Activated CD4-positive, alpha-beta T cell treated with anti-CD3 and anti-CD28 coated beads, Interleukin-2, Interleukin-4, amounts not matched to agents 100 ng/mL and 50 ng/mL, durations not matched to agents 16 hours and 8 hours (primary cell): ENCODE measurements at places on chromosomes 3 and 15.
A peak's percentile ranks its signal among the peaks of the same experiment; 100 is the strongest.

- DNase-seq, result no peak
Measured at GRCh38 chr15:56042031-56042430, 48.6 kb upstream of the NEDD4 start.

- no peak for DNase-seq
Measured at GRCh38 chr15:46576646-46577395, 942.0 kb downstream of the SQOR start.

- DNase-seq, result no peak
Measured at GRCh38 chr3:162122405-162122804, 625.8 kb downstream of the OTOL1 start.

DNA sequence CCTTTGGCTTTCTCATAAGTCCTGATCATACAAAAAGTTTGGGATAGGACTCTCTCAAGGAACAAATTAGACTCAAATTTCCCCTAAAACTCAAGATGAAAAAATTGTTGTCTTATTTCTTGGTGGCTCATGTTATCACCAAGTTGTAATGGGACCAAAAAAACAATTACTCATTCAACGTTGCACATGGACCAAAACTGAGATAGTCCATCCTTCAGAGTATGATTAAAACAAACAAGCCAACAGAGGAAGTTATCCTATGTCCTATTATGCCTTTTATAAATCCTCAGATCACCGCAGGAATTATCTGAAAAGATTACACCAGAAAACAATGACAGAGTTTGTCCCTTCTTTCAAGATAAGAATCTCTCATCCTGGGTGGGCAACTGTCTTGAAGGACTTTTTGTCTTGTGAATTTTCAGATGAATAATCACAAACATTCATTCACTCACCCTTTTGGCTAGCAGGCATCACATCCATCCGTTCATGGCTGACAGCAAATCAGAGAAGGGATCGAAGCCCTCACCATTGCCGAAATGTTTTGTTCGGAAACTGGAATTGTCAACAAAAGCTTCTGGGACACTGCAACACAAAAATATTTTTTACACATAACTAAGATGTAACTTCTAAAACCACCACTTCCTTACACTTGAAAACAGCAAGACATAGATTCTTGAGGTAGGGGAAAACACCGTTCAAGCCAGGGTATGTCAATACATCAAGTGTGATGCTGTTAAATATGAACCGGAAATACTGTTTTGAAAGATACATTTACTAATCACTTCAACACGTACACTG lies 90.4 kb downstream of the FOXP1 start:
- peak; percentile 42 for DNase-seq

DNA sequence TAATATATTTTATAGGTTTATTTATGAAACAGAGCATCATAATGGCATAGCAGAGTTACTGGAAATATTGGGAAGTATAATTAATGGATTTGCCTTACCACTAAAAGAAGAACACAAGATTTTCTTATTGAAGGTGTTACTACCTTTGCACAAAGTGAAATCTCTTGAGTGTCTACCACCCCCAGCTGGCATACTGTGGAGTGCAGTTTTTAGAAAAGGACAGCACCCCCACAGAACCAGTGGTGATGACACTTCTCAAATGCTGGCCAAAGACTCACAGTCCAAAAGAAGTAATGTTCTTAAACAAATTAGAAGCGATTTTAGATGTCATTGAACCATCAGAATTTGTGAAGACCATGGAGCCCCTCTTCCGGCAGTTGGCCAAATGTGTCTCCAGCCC lies 58.1 kb downstream of the DNAH1 start:
- no peak for DNase-seq

DNA sequence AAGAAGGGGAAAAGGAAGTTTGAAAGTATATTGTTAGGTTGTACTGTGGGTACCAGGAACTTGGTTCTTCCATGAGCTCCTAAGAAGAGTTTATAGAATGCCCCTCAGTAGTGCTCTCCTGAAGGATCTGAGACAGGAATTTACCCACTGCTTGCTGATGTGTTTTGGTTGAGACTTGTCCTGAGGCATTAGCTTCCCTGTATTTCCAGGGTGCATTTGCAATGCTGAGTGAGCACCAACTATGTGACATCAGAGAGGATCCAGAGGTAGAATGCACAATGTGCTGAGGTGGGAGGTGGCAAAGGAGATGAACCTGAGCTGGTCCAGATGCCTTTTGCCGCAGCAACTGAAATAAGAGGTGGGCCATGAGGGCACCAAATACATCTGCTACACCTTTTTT lies 64.3 kb upstream of the LRRC3B start:
- no peak for DNase-seq

GRCh38 chr15:66739287-66739686 lies 37.3 kb downstream of the SMAD6 start:
- no peak for DNase-seq

DNA sequence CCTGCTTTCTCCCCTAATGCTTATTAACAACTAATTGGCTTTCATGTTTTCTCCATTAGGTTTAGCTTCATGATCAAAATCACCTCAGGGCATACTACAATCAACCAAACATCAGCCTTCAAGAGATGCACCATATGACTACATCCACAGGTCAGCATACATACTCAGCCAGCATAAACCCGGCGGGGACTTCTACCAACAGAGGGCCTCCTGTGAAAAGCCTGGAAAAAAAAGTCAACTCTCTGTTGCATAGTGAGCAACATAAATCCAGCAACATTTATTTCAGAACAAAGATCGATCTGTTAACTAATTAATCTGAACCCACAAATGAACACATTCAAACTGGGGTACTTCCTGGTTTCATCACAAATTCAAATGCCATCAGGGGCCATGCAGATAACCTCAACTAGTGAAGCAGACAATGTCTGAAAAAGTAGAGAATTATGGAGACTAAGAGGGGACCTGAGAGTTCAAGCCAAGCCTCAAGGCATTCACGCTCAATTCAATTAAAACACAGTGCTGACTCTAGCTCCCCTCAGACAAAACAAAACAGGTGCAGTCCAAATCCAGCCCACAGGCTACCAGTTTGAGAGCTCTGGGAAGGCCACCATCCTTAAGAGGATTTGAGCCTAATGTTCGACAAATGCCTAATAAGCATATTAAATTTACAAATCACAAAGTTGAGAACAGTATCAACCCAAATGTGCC lies 124.5 kb downstream of the MAGI1 start:
- DNase-seq, result no peak

DNA sequence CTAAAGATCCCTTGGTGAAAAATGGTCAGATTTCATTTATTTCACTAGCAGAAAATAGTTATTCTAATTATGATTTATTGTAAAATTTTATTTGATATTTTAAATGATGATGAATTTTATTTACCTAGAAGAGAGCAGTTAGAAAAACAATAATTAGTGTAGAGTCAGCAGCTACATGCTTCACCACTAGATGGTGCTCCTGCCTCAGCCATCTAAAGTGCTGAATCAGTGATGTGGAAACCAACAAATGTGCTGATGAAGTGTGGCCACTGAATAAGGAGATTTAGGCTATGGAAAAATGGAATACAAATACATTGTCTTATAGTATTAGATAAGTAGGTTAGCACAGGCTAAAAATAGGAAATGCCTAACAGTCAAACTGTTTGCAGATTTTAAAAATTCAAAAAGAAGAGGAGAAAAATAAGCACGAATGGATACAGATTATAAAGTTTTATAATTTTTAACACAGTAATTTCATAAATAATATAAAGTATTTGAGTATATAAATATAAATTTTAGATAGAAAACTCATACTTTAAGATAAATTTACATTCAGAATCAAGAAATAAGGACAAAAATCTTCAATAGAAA lies 109.8 kb downstream of the PPP2R3A start:
- peak; percentile 74 for DNase-seq

- no peak for DNase-seq
Measured at GRCh38 chr3:52551118-52551517, 14.7 kb downstream of the UQCC5 start.

GRCh38 chr3:13484851-13485590 lies 4.9 kb downstream of the HDAC11 start:
- no peak for DNase-seq

DNA sequence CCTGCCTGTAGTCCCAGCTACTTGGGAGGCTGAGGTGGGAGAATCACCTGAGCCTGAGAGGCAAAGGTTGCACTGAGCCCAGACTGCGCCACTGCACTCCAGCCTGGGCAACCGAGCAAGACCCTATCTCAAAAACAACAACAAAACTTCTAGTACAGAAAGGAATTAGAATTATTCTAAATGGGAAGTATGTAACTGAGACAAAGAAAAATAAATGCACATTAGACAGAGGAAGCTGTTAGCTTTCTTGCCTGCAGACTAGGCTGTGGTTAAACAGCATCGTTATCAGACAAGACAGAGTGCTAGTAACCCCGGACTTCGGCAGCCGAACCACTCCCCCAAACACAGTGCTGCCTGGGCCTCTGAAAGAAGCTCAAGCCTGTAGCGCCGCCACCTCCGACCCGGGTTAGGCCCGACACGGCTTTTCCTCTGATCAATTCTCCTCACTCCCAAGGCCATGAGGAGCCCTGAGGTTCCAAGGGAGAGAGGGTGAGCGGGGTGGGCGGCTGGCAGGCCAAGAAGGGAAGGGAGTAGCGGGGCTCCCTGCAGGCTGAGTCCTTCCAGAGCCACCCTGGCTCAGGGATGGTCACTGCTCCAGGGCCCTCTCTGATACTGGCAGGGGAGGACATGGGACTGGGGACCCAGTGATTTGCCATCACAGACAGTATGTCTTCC lies 44.8 kb upstream of the MUC4 start:
- no peak for DNase-seq
